ENCODE measurements at places on chromosomes 7 and 10. TPM values are rescaled to one million over a fixed set of nuclear protein-coding genes. Genes with fewer than 3 reads are reported as not detected.

The ALKBH4 gene
- total RNA-seq, result 11.9 TPM

The RAB18 gene
- 79.8 TPM for total RNA-seq

The CYP26A1 gene
- 3.4 TPM for total RNA-seq

The TRIM74 gene
- total RNA-seq, result 0.27 TPM
